Fibroblast of gingiva (primary cell): ENCODE measurements at places on chromosomes 3 and 15.

DNA sequence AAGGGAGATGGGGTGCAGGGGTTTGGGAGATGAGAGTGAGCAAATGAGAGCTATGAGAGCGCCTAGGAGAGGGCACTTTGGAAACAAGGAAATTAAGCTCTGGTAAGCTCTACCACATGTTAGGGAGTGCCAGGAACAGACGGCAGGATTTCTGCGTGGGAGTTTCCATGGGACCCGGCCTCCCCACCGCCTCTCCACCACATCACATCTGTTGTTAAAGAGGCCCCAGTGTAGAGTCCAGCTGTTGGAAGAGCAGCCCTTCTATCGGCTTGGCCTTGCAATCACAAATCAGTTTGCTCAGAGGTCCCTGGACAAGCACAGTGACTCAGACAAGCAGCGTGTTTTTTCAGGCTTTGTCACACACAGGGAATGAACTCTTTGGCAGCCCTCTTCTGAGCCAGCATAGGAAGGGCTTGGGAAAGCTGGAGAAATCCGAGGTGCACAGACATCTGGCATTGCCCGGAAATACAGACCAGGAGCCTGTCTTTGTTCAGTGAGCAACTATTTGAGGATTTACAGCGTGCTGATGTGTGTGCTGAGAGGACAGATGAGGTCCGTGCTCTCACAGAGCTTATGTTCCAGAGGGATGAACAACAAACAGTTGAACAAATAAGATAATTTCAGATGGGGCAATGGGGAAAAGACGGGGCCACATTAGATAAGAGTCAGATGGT, 370.6 kb upstream of the PROK2 start:
- DNase-seq, result peak; percentile 94

DNA sequence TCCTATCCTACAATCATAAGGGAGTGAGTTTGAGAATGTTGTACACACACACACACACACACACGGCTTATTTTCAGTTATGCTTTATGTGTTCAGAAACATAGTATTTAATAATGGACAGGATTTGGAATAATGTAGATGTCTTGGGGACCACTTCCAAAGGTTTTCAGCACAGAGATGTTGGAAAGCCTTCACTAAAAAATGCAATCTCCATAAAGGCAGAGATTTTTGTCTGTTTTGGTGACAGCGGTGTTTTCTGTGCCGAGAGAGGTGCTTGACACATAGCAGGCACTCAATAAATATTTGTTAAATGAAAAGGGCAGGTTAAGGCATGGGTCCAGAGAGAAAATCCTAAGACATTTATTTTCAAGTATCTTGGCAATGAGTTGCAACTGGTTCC, 428.2 kb upstream of the RGMA start:
- DNase-seq, result no peak

DNA sequence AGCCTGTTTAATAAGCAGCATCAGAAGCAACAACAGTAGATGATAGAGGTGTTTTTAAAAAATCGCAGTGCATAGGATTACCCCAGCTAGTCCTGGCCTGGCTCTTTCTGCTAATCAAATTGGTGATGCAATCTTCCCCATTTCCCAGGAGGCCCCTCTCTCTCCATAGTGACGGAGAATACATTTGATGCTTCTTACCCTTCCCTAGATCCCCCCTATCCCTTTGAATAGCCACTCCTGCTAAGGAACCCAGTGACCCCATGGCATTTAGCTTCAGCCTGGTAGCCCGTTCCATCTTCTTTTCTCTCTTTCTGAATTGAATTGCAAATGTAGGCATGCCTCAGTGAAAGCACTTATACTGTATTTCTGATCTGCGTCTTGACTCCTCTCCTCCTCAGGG, 223.6 kb upstream of the GAP43 start:
- DNase-seq, result no peak

GRCh38 chr3:122014741-122015140, 7.3 kb downstream of the ILDR1 start:
- no peak for DNase-seq

- no peak for DNase-seq
Observed at GRCh38 chr3:195568630-195569029, 15.1 kb downstream of the APOD start.
